Cerebellar cortex (tissue), 1 donor: ENCODE measurements at places on chromosomes 13 and 19.
A peak's percentile ranks its signal among the peaks of the same experiment; 100 is the strongest.

GRCh38 chr13:86841264-86841663 is 829.9 kb upstream of the SLITRK5 start:
- DNase-seq, result no peak

GRCh38 chr13:113917594-113918371 is 53.9 kb upstream of the GAS6 start:
- DNase-seq, result no peak

DNA sequence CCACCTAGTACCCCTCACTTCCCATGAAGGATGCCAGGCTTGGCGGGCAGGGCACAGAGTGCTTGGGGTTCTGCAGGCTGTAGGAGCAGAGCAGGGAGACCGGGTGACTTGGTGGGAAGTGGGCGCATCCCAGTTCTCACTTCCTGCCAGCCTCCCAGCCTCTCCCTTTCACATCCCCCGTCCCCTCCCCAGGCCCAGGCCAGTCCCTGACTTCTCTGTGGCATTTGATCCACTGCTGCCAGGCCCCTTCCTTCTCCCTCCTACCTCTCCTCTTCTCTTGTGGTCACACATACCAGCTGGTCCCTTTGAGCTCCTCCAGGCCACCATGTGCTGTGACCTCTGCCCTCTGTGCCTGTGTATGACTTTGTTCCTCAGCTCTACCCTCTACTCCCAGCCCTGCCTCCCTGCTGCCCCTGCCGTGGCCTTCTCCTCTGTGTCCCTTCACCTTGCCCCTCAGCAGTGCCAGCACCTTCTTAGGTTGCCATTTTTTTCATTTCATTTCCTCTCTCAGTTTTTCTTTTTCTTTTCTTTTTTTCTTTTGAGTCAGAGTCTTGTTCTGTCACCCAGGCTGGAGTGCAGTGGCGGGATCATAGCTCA is 19.5 kb downstream of the MYO1F start:
- no peak for DNase-seq

DNA sequence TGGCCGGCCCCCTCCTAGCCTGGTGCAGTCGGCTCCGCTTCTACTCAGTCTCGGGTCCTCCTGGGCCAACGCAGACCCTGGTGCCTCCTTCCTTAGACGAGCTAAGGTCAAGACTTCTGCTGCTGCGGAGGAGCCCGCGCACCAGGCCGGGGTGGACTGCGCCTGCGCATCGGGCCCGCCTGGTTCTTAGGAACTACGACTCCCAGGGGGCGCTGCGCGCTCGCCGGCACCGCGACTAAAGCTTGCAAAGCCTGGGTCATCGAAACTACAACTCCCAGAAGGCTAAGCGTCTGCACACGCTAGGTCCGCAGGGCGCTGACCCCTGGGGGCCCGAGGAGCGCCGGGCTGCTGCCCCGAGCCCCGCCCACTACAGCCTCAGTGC is at the start of gene ZNF835:
TSS of gene ZNF835 (minus strand) at position 145 of the 382 bp plus-strand sequence. CDS start 6,559 bp downstream, outside the sequence.
- peak; percentile 95 for DNase-seq

DNA sequence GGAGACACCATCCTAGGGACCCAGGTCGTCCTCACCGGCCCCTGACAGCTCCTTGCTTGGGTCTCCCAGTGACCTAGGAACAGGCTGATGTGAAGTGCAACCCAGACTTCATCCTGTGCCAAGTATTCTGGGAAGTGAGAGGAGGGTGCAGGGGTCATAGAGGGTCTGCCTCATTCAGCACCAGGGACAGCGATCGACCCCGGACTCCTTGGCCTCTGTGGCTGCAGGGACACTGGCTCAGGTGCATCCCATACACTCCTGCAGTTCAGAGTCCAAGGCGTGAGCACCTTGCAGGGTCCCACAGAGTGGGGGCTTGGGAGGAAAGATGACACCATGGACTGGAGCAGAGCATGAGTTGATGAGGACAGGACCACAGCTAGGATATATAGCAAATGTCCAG is 10.0 kb upstream of the OR10H2 start:
- no peak for DNase-seq

DNA sequence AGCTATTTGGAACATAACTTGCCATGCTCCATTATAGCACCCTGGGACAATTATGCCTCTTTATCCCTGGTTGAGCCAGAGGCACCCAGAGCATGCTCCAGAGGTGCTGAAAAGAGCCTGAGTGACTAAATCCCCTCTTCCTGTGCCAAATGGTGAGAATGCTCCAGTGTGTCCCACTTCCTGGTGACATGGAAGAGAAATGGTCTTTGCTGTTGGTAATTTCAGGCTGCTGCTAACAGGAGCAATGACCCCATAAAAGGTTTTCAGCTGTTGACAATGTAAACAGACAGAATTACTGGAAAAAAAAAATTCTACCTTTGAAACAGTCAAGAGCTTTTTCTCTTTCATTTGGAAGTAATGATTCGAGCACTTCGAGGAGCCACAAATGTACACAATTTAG is 341.8 kb downstream of the FGF9 start:
- DNase-seq, result no peak

- DNase-seq, result no peak
Observed at GRCh38 chr13:98807774-98808173, 55.3 kb upstream of the SLC15A1 start.

DNA sequence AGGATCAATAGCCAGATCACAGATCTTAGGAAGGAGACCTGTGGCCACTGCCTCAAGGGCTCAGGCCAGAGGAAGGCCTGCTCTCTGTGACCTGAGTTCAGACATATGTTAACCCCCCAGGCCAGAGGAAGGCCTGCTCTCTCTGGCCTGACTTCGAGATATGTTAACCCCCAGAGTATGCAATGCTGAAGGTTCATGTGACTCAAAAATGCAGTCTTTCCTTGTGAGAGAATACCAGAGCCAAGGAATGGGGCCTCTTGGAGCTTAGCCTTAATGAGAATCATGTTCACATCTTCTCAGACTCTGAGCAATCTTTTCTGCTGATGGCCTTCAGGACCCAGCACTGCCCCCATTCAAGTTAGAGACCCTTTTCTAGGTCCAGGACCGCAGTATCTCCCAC is 36.7 kb downstream of the MBNL2 start:
- DNase-seq, result no peak

DNA sequence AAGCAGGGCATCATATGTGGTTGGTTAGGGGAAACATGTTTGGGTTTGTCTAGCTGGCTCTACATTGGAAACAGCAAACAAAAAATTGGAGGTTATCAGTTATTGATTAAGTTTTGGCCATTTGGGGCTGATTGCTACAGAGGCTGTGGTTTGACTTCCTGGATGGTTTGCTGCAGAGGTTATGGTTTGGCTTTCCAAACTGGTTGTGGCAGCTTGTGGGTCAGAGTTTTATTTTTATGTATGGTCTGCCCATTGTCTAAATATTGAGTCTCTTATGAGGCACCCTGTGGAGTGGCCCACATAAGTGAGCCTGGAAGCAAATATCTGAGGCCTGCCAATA is 261.6 kb downstream of the GPC5 start:
- DNase-seq, result no peak

GRCh38 chr19:7124782-7125181 is 55.3 kb downstream of the ZNF557 start:
- DNase-seq, result no peak

GRCh38 chr13:104021806-104022397 is 955.7 kb upstream of the SLC10A2 start:
- no peak for DNase-seq

DNA sequence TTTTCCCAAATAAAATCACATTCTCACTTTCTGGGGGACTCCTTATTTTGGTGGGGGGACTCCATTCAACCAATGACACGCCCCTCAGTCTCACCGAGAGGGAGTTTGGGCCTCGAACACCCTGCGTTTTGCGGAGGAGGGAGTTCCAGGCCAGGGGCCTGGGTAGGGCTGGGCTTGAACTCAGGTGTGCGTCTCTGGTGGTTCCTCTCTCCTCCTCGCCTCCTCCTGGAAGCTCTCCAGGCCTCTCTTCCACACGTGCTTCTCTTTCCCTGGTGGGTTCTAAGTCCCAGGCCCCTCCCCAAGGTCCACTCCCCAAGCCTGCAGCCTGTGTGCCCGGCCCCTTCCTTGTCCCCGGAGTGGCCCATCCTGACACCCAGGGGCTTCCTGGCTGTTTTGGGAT is 14.7 kb downstream of the MEX3D start:
- no peak for DNase-seq

DNA sequence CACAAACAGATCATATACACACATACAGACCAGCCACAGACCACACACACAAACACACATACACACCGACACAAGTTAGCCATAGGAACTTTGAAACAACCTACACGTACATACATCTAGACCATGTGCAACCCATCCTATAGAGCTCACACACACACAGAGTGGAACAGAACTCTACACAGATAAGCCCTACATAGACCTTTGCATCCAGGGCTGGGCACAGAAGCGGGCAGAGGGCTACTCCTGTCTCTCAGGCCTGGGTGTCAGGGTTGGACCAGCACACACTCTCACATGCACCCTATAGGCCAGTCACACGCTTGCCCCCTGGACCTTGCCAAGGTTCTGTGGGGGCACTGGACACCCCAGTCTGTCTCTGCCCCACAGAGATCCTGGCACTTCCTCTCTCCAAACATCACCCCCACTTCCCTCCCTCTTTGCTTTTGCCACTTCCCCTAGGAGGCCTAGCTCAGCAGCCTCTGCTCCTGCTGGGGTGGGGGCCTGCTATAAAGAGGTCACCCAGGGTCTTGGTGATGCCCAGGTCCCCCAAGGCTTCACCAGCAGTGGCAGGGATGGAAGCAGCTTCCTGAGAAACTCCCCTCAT is 5.8 kb upstream of the JUNB start:
- DNase-seq, result no peak

DNA sequence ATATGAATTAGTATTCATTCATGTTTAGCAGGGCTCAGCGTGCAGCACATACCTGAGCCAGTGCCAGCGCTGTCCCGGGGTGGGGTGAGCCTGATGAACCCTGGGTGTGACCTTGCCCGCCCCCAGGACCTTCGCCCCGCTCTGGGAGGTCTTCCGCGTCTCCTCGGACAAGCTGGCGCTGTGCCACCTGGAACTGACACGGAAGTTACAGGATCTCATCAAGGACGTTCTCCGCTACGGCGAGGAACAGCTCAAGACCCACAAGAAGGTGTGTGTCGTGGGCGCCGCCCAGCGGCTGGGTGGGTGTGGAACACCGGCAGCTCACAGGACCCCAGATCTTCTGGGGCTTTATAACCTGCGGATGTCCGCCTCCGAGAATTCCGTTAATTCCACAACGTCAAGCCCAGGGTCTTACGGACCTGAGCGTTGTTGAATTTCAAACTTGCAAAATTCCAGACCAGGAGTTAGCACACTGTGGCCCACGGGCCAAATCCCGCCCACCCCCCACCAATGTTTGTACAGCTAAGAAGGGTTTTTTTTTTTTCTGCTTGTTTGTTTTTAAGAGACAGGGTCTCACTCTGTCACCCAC is 15.4 kb downstream of the FCHO1 start:
- DNase-seq, result peak; percentile 74

DNA sequence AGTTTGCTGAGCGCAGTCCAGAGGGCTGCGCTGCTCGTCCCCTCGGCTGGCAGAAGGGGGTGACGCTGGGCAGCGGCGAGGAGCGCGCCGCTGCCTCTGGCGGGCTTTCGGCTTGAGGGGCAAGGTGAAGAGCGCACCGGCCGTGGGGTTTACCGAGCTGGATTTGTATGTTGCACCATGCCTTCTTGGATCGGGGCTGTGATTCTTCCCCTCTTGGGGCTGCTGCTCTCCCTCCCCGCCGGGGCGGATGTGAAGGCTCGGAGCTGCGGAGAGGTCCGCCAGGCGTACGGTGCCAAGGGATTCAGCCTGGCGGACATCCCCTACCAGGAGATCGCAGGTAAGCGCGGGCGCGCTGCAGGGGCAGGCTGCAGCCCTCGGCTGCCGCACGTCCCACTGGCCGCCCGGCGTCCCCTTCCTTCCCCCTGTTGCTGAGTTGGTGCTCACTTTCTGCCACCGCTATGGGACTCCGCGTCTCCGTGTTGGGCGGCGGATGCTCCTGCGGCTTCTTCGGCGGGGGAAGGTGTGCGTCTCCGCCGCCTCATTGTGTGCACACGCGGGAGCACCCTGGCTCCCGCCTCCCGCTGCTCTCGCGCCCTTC is 772 bp downstream of the GPC6 start:
- DNase-seq, result no peak

GRCh38 chr13:57558051-57558467 is 73.5 kb upstream of the PCDH17 start:
- DNase-seq, result peak; percentile 5

DNA sequence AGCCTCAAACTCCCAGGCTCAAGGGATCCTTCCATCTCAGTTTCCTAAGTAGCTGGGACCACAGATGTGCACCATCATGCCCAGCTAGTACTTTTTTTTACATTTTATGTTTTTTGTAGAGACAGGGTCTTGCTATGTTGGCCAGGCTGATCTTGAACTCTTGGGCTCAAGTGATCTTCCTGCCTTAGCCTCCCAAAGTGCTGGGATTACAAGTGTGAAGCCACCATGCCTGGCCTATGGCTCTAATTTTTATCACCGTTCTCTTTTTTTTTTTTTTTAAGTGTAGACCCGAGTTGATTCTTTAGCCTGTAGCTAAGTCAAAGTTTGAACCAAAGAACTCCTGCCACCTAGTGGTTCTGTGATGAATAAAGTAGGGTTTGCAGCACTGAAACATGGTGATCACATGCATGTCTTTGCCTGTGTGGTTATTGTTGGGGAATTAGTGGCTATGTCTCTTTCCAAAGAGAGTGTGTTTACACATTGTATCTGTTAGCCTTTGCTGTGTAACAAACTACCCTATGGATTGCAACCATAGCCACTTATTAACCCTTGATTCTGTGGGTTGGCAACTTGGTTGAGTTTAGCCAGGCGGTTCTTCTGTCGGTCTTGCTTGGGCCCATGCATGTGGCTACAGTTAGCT is 11.6 kb downstream of the NFILZ start:
- peak; percentile 44 for DNase-seq

GRCh38 chr19:3028305-3029064 is 595 bp downstream of the TLE2 start:
- DNase-seq, result no peak

GRCh38 chr19:5154799-5155426 is 185.7 kb downstream of the PTPRS start:
- DNase-seq, result peak; percentile 47

DNA sequence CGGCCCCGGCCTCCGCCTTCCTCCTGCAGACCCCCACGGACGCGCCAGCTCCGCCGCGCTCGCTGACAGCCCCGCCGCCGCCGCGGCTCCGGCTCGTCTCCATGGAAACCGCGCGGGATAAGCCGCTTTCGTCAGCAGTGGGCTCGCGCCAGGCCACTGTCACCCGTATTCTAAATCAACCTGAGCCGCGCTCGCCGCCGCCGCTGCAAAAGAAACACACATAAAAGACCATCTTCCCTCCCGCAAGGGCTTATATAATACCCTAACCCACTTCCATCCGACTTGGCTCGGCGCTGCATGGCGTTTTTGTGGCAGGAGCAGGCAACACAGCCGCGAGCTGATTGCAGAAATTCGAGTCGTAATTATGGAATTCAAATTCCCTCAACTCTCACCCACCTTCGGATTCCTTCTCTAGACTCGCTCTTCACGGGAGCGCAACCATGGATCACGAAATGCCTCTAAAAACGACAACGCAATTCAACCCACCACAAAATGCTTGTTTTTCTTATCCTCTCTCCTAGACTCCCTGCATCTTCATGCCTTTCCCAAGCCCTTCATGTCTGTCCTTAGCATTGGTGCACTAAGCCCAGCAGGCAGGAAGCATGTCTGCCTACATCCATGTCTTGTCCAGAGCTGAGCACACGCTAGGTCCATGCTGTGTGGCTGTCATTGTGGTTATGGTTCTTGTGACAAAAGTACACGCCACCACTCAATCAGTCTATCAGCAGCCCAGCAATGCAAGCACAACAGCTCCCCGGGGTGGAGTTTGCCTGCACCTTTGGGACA is at the start of gene AMER2:
TSS of gene AMER2 (minus strand) at position 772 of the 786 bp plus-strand sequence. CDS start at position 103, 669 bp downstream.
- peak; percentile 91 for DNase-seq

- peak; percentile 51 for DNase-seq
Observed at GRCh38 chr13:99989276-99990125, 7.9 kb downstream of the ZIC2 start.
